NB4 (cell line): ENCODE measurements at places on chromosomes 7 and 10.

DNA sequence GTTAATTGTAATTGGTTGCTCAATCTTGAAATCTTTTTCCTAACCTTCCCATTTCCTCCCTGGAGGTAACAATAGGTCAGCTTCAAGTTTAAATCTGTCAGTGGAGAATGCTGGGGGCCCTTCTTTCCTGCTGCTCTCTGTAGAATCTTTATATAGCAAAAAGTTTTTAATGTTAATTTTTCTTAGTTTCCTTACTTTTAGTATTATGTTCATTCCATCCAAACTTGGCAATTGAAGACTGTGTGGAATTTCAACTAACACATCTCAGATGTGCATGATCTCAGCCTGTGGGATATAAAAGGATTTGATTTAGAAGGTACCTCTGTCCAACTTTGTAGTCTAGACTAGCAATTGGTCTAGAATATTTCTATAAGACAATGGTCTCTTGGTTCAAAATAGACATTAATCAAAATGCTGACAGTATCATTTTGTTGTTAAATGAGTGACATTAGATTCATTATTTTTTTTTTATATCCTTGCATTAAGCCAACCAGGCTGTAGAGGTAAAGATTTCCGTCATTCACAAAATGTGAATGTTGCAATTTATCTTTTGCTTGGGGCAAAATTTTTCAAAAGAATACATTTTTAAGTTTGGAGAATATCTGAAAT lies 100.4 kb upstream of the SEMA3A start:
- DNase-seq, result no peak

- no peak for DNase-seq
Measured at GRCh38 chr7:36712015-36712414, 12.3 kb downstream of the AOAH start.

- no peak for DNase-seq
Measured at GRCh38 chr10:8306685-8307364, 252.3 kb downstream of the GATA3 start.

DNA sequence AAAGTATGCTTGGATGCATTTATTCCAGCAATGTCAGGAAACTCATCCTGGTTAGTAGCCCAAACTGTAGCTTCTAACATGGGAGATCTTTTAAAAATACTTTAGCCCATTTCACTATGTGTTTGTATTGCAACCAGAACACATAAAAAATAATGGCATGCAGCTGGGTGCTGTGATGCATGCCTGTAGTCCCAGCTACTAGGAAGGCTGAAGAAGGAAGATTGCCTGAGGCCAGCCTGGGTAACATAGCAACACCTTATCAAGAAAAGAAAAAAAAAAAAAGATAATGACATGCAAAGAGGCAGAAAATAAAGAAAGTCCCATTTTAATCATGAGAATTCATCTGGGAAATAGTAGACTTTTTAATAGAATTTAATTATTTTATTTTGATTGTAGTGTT lies 517.0 kb upstream of the TEX47 start:
- DNase-seq, result no peak

DNA sequence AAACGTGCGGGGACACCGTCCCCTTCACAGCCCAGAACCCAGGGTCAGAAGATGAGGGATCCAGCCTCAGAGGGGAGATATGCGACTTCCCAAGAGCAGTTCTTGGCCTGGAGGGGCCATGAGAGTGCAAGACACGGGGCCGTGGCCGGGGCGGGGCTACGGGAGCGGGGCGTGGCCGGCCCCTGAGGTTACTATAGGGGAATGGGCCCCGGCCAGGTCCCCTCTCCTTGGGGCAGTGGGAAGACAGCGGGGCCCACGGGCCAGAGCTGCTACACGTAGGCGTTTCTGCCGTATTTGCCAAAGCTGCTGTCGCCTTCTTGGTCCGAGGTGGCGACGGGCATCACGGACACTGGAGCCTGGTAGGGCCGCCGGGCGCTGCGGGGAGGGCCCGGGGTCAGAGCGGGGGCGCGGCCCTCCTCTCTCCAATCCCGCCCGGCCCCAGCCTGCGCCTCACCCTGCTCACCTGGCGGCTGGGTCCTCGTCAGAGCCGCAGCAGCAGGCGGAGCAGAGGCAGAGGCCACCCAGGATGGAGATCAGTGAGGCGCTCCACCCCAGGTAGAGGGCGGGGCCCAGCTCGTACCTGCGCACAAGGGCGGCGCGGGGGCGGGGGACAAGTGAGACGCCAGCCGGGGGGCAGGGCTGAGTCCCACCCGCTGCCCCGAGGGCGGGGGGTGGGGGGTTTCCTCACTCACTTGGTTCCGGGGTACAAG lies 5.3 kb downstream of the CLDN15 start:
- DNase-seq, result no peak

- DNase-seq, result no peak
Measured at GRCh38 chr10:113566888-113567287, 14.0 kb downstream of the HABP2 start.

DNA sequence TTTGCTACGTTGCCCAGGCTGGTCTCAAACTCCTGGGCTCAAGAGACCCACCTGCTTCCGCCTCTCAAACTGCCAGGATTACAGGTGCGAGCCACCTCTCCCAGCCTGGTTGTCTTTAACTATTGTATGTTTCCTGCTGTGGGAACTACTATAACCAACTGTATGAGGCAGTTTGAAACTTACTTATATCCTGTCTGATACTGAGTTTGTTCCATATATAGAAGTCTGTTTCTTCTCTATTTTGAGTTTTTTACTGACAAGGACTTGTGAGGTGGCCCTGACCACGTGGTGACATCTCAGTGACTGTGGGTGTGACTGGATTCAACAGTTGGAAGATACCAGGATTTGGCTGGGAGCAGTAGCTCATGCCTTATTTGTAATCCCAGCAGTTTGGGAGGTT lies 14.2 kb downstream of the FBH1 start:
- no peak for DNase-seq

DNA sequence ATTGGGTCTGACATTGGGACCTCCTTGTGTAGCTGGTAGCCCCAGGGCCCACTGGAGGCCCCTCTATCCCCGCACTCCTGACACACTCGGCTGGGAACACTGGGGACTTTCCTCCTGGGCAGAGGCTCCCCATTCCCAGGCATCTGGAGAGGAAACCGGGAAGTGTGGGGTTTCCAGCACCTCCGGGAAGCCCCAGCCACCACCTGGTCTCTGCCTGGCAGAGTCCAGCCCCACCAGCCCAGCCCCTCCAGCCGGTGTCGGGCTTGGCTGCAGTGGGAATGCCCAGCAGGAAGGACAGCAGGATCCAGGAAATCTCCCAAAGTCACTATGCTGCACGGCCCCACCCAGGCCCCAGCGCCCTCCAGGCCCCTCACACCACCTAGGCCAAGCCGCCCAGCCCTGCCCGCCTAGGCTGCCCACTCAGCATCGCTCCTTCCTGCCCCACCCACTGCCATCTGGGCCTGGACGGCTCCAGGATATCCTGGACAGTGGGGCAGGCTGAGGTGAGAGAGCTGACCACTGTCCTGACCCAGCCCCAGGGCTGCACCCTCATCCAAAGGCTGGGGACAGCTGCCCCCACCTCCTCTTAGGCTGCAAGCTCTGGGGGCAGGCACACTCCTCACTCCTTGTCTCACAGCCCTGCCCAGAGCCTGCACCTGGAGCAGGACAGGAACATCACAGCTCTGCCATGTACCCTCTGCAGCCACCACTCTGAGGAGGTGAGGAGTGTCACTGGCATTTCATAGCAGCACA lies 11.8 kb downstream of the RASGEF1A start:
- DNase-seq, result no peak

DNA sequence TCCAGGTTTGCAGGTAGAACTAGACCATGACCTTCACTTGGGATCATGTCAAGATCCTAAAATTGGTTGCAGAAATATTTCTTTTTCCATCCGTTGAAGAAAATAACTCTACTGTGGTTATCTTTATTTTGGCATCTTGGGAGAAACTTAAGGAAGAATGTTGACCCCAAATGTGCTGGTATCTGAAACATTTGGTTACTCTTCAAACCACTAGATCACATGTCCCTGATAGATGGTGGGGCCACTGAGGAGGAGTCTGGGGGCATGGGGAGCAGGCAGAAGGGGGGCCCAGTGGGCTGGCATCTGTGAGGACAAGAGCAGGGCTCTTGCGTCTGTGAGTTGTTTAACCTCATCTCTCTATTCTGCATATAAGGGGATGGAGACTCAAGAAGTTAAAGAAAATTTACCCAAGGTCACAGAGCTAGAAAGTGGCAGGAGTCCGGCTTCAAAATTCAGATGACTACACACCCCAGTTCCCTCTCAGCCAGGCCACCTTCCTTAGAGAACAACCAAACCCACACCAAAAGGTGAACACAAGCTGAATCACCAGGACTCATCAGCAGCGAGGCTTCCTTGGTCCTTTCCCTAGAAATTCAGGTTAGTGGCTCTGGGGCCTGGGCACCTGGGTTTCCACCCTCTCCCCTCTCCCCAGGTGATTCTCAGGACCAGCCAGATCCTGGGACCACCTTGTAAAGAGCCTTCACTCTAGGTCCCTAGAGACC lies 40.6 kb upstream of the SRGN start:
- DNase-seq, result no peak

DNA sequence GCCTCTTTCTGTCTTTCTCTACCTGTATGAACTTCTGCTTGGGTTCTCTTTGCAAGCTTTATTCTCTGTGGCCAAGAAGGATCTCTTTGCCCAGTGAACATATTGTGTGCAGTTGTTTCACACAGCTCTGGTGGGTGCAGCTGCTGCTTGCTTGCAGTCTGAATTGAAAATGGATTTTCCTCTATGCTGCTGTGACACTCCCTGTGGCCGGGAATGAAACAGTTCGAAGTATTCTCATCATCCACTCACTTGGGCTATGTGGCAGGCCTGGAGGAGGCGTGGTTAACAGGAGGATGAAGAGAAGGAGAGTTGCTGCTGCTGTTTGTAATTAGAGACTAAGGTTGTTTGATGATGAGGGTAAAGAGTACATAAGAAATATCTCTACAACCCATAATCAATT lies 28.4 kb upstream of the ITGA8 start:
- no peak for DNase-seq

- DNase-seq, result no peak
Measured at GRCh38 chr10:44863344-44864047, 47.6 kb upstream of the TMEM72 start.

DNA sequence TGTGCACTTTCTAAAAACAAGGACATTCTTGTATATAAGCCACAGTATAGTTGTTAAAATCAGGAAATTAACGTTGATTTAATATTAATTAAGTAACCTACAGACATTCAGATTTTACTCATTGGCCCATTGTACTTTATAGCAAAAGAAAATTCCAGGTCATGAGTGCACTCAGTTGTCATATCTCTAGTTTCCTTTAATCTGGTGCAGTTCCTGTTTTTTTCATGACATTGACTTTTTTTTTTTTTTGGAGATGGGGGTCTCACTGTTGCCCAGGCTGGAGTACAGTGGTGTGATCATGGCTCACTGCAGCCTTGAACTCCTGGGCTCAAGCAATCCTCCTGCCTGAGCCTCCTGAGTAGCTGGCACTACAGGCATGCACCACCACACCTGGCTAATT lies 24.1 kb downstream of the R3HCC1L start:
- DNase-seq, result no peak
